ENCODE measurements at places on chromosomes 16 and 17.
A peak's percentile ranks its signal among the peaks of the same experiment; 100 is the strongest.

DNA sequence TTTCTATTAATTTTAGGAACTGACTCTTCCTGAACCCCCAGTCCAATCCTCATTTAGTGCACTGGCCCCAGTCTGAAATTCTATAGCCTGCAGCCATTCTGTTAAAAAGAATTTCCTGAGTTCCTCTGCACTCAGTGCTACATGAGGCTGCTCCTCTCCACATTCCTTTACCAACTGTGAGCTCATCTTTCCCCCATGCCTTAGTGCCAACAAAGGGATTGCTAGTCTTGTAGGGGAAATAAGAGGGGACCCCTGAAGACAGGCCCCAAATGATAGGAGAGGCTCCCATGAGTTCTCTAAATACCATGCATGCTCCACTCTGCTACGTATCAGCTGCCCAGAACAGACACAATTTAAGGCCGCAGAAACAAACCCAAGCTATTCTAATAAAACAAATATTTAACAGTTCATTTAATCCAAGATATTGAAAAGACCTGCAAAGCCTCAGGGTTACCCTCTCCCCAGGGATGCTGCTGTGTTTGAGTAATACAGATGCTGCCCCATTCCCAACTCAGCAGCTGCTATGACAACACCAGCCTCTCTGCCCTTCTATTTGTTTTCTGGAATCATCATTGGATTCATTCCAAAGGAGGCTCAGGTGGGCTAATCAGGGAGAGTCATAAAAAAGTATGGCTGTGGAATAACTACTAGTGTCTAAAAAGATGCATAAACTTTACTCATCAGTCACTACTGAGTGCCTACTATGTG is 228.5 kb downstream of the TOX3 start:
- no peak for DNase-seq

DNA sequence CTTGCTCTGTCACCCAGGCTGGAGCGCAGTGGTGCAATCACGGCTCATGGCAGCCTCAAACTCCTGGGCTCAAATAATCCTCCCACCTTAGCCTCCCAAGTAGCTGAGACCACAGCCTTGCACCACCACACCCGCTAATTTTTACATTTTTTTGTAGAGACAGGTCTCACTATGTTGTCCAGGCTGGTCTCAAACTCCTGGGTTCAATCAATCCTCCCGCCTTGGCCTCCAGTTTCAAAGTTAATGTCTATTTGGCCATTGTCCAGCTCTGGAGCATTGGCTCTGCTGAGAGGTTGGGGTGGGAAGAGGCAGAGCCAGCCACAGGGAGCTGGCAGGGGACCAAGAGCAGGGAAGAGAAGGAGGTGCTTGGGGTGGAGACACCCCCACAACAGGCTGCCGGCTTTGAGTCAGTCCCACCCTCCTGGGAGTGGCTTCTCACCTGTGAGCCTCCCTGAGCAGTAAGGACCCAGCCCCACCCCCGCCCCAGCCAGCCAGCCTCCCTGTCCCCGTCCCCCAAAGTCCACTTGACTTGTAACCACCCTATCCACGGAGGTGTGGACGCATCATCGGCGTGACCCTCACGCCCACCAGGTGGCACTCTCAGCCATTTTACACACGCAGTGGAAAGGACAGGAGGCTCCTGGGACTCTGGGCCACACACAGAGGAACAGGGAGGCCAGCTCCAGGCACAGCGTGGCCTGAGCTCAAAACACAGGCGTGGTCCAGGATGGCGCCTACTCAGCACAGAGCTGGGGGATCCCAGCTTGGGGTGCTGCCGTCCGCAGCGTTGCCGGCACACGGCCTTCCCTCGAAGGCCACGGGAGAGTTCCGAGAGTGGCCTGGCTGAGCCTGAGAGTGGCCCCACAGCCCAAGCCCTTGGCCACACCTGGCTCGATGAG is 22.8 kb upstream of the PVALEF start:
- DNase-seq, result peak; percentile 19

DNA sequence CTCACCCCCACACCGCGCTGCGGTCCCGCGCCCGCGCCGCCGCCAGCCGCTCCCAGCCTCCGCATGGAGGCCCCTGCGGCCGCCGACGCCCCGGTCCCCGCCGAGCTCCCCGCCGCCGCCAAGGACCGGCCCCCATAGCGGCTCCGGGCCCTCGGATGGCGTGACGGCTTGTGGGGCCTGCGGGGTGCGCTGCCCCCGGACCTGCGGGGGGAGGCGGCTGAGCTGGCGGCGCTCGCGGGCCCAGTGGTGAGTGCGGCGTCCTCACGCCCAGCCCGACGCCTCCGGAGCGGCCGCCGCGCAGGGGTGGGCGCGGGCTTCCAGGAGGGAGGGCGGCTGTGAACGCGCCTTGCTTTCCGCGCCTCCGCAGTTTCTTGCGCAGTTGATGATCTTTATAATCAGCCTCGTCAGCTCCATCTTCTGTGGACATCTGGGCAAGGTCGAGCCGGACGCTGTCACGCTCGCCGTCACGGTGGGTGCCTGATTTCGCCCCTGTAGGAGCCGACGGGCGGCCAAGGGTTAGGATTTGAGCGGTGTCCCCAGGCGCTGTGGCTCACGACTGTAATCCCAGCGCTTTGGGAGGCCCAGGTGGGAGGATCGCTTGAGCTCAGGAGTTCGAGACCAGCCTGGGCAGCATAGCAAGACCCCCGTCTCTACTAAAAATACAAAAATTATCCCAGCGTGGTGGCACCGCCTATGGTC is 46.4 kb downstream of the SLC47A1 start:
- no peak for DNase-seq

GRCh38 chr16:24610416-24610755 is 71.0 kb downstream of the RBBP6 start:
- DNase-seq, result no peak

GRCh38 chr17:64057701-64058263 is 37.3 kb upstream of the ICAM2 start:
- DNase-seq, result no peak

DNA sequence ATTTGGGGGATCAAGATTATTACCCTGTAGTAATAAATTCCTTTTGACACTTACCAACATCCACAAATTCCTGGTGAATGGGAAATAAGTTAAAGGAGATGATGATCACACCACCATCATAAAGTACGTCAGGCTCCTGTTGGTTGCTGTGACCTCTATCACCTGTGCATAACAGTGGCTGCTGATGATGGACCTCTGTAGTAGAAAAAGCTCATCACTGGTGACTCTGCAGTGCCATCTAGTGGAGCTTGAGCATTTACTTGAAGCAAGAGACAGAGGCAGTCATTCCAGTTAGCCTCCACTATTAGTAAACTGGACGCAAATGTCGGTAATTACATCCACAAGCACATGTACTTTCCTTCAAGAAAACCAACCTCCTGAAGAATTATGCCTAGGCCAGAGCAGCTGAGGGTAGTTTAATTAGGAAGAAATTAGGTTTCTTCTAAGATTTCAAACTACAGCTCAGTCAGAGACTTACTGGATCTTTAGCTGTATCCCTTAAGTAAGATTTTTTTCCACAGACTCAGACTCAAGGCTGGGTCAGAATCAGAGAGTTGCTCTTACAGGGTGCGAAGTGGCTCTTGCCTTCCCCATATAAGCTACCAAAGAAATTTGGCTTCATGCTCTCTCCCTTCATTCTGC is 39.3 kb downstream of the CYB561 start:
- peak; percentile 67 for DNase-seq

GRCh38 chr17:67041531-67041930 is 2.8 kb upstream of the CACNG1 start:
- no peak for DNase-seq

DNA sequence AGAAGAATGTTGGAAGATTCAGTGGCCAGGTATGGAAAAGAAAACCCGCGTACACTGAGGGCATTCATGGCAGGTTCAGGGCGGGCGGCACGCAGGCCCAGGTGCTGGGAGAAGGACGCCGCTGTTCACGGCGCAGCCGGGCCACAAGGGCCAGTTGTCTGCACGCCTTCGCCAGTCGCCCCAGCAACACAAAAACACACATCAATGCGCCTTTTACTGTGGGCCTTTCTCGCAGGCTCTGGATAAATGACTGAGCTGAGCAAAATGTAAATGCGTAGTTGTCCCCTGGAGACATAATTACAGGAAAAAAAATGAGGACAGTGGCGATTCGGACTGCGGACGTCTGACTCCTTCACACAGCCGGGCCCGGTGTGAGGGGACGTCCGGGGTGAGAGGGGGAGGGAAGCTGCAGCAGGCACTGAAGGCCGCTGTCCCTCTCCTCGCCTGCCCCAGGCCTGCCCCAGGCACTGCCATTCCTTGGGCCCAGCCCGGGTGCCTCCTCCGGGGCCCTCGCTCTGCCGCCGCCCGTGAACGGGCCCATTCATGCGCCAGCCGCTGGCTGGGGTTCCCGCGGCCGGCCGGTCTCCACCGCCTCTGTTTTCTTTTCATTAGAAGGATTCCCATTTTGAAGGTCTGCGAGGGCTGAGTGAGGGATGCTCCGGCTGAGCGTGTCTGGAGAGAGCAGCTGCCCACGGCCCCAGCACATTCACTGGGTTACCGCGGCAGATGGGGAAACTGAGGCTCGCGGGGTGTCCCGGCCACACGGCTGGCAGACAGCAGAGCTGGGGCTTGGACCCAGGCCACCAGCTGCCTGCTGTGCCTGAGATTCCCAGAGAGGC is 6.5 kb upstream of the ZNF469 start:
- no peak for DNase-seq

- no peak for DNase-seq
These were observed 352.9 kb downstream of the SNX29 start for GRCh38 chr16:12329246-12329995.

- DNase-seq, result no peak
These were observed 45.0 kb upstream of the LHX1 start for GRCh38 chr17:36892112-36892838.

DNA sequence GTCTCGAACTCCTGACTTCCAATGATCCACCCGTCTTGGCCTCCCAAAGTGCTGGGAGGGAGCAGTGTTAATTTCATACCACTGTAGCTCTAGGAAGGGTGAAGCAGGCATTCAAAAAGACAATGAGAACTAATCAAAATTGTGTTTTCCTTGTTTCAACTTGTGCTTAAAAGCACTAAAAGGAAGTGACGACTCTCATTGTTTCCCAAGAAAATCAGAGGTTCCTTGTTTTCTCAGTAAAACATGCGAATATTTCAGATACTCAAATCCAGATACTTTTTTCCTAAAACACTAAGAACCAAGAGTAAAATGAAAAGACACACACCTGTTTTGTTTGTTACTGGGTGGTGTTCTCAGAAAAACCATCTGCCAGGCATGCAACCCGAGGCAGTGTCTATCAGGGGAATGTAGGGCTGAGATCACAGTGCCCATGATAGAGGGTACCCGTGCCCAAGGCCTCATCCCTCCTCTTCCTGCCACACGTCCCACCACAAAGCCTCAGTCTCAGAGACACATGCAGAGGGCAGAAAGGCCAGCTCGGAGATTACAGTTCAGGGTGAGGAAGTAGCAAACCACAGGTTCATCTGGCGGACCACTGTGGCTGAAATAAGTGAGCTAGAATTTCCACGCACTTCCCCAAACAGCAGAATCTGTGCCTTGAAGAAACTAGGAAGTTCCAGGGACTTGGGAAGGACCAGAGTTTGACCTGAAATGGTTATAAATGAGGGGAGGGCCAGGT is 33.7 kb downstream of the GINS3 start:
- DNase-seq, result peak; percentile 26

- DNase-seq, result no peak
These were observed 388.5 kb upstream of the TNRC6C start for GRCh38 chr17:77569846-77570564.

DNA sequence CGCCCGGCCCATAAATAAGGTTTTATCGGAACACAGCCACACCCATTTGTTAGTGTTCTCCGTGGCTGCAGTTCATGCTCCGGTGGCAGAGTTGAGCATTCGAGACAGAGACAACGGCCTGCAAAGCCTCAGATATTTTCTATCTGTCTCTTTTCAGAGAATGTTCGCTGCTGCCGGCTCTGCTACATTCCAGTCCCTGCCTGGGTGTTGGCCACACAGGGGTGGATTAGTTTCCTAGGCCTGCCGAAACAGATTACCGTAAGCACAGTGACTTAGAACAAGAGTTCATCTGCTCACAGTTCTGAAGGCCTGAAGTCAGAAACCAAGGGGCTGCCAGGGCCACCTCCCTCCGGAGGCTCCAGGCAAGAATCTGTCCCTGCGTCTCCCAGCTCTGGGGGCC is 19.1 kb upstream of the GSG1L start:
- DNase-seq, result no peak

DNA sequence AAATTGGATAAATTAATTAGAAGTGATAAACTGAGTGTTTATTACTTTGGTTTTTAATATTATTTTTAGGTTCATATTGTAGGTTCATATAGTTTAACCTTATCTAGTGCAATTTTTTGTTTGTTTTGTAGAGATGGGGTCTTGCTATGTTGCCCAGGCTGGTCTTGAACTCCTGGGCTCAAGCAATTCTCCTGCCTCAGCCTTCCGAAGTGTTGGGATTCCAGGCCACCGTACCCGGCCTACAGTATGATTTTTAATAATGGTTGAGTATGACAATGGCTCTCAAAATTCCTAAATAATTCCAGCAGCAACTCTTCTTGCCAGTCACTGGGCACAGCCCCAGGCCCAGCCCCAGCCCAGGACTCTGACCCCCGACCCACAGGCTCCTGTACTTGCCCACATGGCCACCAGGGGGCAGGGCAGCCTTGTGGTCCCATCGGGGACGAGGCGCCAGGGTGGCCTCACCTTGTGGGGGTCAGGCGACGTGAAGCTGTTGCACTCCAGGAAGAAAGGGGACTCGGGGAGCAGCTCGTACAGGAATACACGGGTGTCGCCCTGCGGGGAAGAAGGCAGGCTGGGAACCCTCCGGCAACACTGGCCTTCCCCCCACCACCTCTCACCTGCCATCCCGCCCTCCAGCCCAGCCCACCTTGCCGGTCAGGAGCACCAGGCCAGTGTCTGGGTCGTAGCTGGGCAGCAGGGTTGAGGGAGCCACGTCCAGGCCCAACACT is 7.9 kb upstream of the PAM16 start:
- DNase-seq, result no peak

GRCh38 chr16:86870380-86870779 is 292.0 kb downstream of the FOXL1 start:
- DNase-seq, result no peak

DNA sequence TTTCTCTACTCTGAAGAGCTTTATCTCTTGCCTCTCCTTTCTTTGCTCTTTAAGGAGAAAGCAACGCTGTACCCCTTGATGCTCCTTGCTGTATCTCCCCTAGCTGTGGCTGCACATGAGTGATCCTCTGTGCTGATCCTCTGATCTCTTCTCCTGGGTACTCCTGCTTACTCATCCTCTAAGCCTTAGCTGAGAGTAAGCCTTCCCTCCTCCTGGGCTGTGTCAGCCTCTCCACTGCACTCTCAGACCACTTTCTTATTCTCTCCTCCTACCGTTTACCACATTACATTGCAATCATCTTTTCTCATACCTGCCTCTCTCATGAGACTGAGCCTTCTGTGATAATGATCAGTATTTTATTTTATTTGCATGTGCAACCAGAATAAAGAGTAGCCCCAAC is 25.1 kb downstream of the SOX9 start:
- DNase-seq, result no peak

DNA sequence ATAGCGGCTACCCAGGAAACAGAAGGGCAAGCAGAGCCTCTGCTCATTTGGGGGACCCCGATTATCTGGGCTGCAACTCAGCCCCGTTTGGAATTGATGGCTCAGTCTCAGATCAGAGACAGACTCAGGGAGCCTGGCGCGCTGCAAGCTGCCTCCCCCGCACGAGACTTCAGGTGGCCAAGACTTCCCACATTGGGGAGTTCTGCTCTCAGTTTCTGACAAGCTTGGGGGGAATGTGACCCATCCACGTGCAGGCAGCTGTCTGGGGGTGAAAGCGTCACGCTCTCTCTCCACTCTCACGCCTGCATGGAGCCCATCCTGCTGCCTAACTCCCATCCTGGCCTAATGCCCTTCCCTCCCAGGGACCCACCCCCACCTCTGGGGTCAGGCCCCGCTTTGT is 157.6 kb upstream of the GSE1 start:
- no peak for DNase-seq
